Psoas muscle (tissue), 8 donors: ENCODE measurements at places on chromosomes 12 and 14.

DNA sequence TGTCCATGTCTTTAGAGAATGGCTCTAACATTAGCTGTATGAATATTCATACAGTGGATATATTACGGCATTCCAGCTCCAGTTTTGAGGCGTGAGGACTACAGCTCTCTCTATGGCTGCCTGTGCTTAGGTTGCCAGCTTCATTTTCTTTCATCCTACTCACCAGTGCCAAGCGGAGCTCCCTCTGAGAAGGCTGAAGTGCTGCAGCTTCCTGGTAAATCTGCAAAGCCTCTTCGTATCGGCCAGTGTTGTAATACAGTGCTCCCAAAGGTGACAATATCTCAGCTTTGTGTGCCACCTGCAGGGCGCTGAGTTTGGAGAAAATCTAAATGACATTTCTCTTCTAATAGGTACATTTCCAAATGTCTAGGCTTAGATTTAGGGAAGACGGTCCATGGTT, 19.8 kb upstream of the OVCH1 start:
- DNase-seq: no peak

DNA sequence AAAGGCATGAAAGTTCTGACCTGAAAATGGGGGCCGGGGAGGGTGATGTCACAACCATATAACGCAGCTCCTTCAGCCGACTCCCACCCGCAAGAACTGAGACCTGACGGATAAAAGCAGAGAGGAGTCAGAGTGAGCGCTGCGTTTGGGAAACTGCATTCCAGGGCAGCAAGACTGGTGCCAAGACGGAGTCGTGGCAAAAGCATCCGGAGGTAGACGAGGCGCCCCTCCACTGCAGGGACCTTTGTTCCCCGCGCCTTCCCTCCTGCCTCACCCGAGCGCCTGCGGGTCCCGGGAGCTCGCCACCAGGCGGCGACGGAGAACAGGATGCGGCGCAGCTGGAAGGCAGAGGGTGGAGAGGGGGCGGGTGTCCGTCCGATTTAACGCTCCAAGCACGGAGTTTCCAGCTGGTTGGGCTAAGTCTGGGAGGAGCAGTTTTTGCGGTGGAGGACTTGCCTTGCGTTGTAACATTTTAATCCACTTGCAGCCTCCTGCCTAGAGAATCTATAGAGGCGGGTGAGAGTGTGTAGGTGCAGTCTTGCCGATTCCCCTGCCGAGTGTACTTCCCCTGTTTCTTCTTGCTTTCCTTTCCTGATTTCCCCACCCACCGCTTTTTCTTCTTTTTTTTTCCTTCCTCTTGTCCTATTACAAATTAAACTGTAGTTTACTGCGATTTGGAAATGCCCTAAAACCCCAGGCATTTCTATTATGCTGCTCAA, 1.2 kb upstream of the CPNE8 start:
- DNase-seq: peak; percentile 87

GRCh38 chr14:70357985-70358384, 1.5 kb downstream of the COX16 start:
- DNase-seq: no peak

DNA sequence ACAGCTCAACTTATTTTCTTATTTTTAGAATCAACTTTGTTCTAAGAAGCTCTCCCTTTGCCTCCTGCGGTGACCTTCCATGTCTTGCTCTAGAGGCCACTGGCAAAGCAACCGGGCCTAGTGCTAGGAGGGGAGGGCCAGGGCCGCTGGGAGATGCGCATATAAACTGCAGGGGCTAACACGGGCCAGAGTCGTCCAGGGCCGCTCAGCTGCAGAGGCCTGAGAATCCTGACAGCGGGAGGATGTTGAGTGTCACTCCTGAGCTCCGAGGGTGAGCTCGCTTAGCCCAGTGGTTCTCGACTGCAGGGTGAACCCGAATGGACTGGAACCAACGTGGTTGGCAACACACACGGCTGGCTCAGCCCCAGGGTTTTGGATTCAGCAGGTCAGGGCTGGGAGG, 6.5 kb upstream of the PIWIL1 start:
- DNase-seq: no peak

GRCh38 chr14:84080944-84081343, 1449.0 kb upstream of the FLRT2 start:
- DNase-seq: no peak

GRCh38 chr12:112812600-112813406, 21.3 kb downstream of the RPH3A start:
- DNase-seq: no peak

- no peak for DNase-seq
Measured at GRCh38 chr12:51059086-51059485, 11.0 kb downstream of the LETMD1 start.

DNA sequence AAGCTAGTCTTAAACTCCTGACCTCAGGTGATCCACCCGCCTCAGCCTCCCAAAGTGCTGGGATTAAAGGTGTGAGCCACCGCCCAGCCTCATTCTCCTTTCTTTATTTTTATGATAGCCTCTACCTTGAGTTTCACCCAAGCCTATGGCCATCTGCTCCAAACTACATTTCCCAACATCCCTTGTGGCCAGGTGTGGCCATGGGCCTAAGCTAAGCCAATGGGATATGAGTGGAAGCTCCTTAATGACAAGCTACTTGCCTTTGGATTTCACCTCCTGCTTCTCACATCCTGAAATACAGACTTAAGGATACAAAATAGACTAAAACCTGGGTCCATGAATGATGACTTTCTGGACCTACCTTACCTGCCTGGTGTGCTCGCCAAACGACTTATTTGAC, 46.2 kb downstream of the DPF3 start:
- no peak for DNase-seq

- no peak for DNase-seq
Measured at GRCh38 chr12:77238335-77238734, 173.0 kb upstream of the E2F7 start.

DNA sequence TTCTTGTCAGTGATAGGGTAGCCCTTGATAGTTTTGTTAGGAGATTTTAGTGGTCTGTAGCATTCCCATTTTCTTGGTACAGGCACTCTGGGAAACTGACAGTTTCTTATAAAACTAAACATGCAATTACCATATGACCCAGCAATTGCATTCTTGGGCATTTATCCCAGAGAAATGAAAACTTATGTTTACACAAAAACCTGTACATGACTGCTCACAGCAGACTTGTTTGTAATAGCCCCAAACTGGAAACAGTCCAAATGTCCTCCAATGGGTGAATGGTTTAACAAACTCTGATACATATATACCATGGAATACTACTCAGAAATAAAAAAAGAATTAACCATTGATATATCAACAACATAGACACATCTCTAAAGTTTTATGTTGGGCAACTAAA, 75.5 kb downstream of the BORCS5 start:
- DNase-seq: no peak

DNA sequence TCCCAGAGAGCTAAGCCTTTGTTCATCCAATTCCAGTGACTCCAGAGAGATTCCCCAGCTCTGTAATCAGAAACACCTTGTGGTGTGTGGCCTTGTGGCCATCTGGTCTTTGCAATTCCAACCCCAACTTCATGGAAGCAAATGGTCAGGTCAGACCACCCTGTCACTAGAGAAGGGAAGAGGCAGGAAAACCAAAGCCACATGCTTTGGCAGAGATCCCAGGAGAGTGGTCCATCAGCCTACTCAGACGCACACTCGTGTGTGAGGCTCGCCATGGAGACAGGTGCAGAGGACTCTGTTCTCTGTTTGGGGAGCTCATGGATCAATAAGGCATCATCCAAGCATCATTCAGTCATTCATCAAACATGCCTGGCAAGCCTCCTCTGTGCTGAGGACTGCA, 46.2 kb upstream of the TUNAR start:
- DNase-seq: no peak

DNA sequence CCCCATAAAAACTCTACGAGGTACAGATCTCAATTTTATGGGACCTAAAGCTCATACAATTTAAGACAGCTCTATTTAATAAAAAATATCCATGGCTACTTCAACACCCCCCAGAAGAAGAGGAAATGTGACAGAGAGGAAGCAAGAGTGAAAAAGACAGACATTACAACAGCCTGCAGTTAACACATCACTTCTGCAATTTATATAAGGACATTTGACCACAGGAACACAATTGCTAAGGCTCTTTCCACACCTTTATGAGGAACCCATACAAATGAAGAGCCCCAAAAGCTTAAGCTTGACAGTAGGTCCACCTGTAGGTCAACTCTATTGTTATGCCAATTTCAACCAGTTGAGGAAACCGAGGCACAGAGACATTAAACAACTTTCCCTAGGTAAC, 5.6 kb downstream of the OR10P1 start:
- no peak for DNase-seq

- peak; percentile 89 for DNase-seq
Measured at GRCh38 chr14:75295491-75296345, 17.1 kb downstream of the FOS start.

DNA sequence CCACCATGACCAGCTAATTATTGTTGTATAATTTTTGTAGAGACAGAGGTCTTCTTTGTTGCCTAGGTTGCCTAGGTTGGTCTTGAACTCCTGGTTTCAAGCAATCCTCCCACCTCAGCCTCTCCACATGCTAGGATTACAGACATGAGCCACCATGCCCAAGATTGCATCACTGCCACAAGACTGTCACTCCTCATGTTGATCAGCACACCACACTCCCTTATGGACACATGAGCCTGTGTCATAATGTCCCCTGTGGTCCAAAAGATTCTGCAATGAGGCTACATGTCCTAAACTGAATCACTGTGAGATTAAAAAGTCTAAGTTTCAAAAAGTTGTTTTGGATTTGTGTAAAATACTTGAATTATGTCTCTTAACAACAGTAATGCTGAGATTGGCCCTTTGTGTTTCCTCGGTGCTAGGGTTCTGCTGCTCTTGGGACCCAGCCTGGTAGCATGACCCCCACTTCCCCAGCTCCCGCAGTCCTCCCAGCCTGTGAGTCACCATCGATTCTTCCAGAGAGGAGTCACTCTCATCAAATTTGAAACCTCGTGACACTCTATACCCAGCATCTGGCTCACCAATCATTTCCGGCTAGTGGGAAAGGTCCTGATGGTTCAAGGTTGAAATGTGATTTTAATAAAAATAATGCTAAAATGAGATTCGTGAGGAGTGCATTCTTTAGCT, 890.9 kb downstream of the VRK1 start:
- no peak for DNase-seq

DNA sequence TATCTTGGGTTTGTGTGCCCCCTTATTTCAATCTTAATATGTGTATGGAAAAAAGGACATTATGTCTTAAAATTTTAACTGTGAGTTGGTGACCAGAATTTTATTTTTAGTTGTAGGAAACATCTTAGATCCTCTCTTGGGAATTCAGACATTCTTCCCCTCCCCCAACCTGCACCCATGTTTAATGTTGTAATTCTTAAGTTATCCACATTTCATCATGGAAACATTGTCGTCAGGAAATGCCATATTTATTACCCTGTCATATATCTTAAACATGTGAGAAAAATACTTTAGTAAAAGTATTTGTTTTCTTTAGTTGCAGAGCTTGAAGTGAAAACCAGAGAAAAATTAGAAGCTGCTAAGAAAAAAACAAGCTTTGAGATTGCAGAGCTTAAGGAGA, 30.3 kb downstream of the YEATS4 start:
- DNase-seq: no peak

DNA sequence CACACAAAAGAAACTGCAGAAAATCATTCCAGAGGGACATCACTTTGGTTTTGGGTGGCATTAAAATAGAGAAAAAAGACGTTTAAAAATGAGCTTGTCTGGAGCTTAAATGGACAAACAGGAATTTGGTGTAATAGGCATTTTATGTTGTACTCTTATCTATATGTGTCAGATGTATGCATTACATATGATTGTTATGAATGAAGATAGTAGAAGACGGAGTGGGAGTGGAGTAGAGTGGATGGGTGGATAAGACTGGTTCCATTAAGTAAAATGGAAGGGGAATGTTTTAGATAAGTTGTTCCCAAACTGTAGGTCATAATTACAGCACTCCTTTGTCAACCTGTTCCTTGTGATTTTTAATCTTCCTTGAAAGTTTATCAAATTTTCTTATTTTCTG, 1.9 kb downstream of the CCDC91 start:
- no peak for DNase-seq

GRCh38 chr12:116631619-116632018, 72.4 kb downstream of the MAP1LC3B2 start:
- DNase-seq: no peak

GRCh38 chr12:58502226-58502625, 418.1 kb downstream of the LRIG3 start:
- DNase-seq: no peak

GRCh38 chr12:67929384-67929772, 59.9 kb upstream of the IFNG-AS1 start:
- no peak for DNase-seq

DNA sequence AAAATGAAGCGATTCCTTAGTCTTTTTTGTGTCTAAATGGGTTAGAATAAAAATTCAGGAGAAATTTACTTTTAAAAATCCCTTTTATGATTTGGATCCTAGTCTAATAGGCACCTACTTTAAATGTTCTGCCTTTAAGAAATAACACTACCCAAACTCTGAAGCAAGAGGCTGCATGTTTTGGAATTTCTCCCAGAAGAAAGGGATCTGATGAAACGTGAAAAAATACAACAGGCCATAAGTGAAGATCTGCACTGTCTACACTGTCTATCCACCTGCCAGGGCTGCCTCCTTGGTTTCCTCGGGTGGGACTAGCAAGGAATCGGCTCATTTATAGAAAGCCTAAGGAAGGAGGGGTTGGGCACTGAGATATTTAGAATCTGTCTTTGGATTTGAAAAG, 22.1 kb downstream of the ACVR1B start:
- no peak for DNase-seq
